Motor neuron (in vitro differentiated cells): ENCODE measurements at places on chromosomes 3 and 15. TPM values are rescaled to one million over a fixed set of nuclear protein-coding genes. Genes with fewer than 3 reads are reported as not detected.

The TRIM71 gene
- total RNA-seq = 0.31 and 0.85 TPM in 2 replicates

The SCN5A gene
- total RNA-seq = 0.14 and 0.54 TPM in 2 replicates

The ABCC5 gene
- total RNA-seq = 26.7 and 43.1 TPM in 2 replicates

The COMMD2 gene
- total RNA-seq = 46.3 and 47.5 TPM in 2 replicates

The KLF15 gene
- 3.0 and 3.6 TPM in 2 replicates for total RNA-seq

The GABRB3 gene
- total RNA-seq = 42.2 and 42.4 TPM in 2 replicates

The IQCB1 gene
- 40.9 and 42.6 TPM in 2 replicates for total RNA-seq

The LRRC58 gene
- total RNA-seq = 39.4 and 50.1 TPM in 2 replicates

The EXOSC7 gene
- total RNA-seq = 45.1 and 51.4 TPM in 2 replicates

The CLRN1 gene
- total RNA-seq = not detected in 2 replicates

The CIDEC gene
- not detected in 2 replicates for total RNA-seq

The IL17RC gene
- total RNA-seq = 19.9 and 20.9 TPM in 2 replicates

The PRSS50 gene
- 0.21 and 0.27 TPM in 2 replicates for total RNA-seq

The GCNT3 gene
- total RNA-seq = 1.00 and 1.4 TPM in 2 replicates

The GPR160 gene
- 1.1 and 1.6 TPM in 2 replicates for total RNA-seq

The DNAH1 gene
- total RNA-seq = 3.5 and 4.4 TPM in 2 replicates

DNA sequence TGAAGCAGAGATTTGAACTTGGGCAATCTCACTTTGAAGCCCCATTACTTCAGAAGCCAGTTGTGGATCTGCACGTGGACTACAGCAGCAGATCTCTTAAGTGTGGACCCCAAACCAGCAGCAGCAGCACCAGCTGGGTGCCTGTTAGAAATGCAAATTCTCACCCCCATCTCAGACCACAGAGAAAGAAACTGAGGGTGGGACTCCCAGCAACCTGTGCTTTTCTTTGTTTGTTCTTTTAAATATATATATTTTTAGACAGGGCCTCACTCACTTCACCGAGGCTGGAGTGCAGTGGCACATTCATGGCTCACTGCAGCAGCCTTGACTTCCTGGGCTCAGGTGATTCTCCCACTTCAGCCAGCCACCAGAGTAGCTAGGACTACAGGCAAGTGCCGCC is 53.2 kb downstream of the SLTM start:
- no peak for ATAC-seq

DNA sequence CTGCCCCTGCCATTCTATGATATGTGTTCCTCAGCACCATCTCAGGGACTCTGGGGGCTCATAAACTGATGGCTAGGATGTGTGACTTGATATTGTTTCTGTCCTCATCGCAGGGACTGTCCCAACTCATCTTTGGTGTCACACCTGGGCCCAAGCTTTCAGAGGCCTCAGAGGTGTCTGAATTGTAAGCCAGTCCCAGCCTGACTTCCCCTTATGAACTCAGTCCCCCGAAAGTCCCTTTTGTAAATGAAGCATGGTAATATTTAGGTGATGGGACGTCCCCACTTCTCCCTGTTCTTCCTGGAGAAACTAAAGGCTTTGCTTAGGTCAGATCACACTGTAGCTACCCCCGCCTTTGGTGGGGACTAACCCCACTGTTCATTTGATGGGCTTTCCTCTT is 142.4 kb upstream of the TLE3 start:
- no peak for ATAC-seq

DNA sequence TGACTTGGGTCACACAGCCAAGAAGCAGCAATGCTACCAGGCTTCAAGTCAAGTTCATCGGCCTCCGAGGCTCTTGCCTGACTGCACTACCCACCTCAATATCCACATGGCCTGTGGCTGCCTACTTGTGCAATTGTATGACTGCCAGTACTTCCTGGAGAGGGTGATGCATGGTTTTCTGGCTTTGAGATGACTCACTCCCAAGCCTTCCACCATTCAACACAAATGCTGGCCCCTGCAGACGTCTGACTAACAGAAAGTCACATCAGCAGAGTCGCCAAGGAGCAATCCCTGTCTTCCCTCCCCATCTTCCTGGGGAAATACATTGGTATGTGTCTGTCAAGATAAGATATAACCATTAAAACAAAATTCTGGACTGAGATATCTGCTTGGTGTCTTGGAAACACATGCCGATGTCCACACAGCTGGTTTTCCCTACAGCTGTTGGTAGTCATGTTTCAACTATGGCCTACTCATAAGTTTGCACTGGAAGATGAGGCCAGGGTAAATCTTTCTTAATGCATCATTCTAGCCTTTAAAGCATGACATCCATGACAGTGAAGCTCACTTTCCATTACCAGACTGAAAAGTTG is 79.6 kb upstream of the SPATA12 start:
- peak; percentile 91 for ATAC-seq

- no peak for ATAC-seq
Observed at GRCh38 chr15:100516643-100517512, 11.9 kb downstream of the CERS3 start.

- ATAC-seq = peak; percentile 92
Observed at GRCh38 chr3:123328851-123329635, 119.8 kb downstream of the ADCY5 start.

DNA sequence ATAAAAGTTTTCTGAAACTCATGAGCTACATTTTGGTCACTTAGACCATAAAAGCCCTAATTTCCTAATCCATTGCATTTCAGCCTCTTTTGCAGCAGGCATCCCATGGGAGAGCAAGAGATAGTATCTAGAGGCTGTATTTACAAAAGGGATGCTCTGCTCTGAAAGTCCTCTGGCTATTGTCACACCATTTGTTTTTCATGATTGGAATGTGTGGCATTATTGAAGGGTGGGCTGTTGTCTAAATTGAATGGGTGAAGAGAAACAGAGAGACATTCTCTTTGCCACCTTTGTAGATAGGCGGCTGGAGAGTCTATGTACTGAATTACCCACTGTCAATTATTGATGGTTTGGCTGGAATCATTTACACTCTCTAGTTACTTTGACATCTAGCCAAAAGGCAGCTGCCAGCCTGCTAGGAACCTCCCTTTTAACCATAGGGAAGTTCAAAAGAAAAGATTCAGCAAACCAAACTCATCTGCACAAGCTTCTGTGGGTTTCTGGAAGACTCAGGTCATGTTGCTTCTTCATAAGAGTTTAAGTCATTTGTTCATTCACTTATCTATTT is 89.8 kb upstream of the RARB start:
- ATAC-seq = no peak

GRCh38 chr15:25879438-25879837 is 16.3 kb upstream of the ATP10A start:
- ATAC-seq = no peak

- ATAC-seq = no peak
Observed at GRCh38 chr3:190088890-190089289, 31.8 kb downstream of the P3H2 start.

DNA sequence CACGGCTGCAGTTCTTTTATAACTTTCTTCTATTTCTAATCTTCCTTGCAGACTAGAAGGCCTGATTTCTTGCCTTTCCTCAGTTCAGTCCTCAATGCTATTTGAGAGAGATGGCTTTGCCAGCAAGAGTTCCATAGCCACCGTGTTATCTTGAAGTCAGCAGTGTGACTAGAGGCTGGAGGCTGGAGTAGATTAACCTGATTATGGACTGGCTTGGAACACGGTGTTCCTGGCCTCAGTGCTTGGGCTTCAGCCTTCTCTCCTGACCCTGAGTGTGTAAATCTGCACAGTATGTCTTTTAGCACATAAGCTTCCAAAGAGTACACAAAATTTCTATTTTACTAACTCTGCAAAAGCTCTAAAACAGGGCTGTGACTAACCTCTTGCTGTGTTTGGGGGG is 61.4 kb downstream of the CCDC54 start:
- no peak for ATAC-seq

GRCh38 chr3:22129101-22129500 is 378.1 kb upstream of the ZNF385D start:
- no peak for ATAC-seq

GRCh38 chr15:67815036-67815592 is 10.2 kb upstream of the SKOR1 start:
- no peak for ATAC-seq

DNA sequence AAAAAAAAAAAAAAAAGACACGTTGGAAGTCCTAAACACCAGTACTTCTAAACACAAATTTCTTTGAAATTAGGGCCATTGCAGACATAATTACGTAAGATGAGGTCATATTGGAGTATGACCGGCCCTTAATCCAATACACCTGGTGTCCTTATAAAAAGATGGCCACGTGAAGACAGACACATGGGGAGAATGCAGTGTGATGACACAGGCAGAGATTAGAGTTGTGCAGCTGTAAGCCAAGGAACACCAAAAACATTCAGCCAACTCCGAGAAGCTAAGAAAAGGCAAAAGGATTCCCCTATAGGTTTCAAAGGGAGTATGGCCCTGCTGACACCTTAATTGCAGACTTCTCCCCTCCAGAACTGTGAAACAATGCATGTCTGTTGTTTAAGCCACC is 379.0 kb upstream of the PDZRN3 start:
- no peak for ATAC-seq

DNA sequence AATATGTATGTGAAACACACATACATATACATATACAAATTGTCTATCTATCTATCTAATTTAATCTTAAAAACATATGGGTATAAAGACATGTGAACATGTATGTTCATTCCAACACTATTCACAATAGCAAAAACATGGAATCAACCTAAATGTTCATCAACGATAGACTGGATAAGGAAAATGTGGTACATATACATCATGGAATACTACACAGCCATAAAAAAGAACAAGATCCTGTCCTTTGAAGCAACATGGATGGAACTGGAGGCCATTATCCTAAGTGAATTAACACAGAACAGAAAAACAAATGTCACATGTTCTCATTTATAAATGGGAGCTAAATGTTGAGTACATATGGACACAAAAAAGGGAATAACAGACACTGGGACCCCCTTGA is 5.8 kb downstream of the CCR9 start:
- ATAC-seq = no peak

DNA sequence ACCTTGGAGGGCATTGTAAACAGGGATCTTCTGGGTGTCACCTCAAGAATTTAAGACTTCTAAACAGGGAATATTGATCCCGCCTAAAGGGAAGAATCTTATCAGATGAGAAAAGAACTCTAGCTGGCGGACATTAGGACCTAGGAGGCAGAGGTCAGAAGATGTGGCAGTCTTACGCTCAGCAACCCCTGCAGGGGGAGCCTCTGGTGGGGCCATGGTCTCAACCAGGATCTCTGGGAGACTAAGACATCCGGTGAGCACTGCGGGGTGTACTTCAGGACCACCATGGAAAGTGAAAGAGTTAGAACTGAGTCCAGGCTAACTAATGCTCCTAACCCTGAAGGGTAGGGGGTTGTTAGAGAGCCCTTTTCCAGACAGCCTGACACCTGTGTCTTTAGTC is 295.2 kb downstream of the VGLL3 start:
- ATAC-seq = no peak

- no peak for ATAC-seq
Observed at GRCh38 chr3:56983427-56983826, 77.0 kb upstream of the SPATA12 start.

GRCh38 chr3:169897284-169897683 is 14.1 kb upstream of the SAMD7 start:
- no peak for ATAC-seq
